CD8-positive, alpha-beta T cell (primary cell): ENCODE measurements at places on chromosomes 6 and 20. TPM values are rescaled to one million over a fixed set of nuclear protein-coding genes. Genes with fewer than 3 reads are reported as not detected.

- no peak for DNase-seq
These were observed 1.9 kb downstream of the CITED2 start for GRCh38 chr6:139372326-139373153.

The COL9A3 gene
- total RNA-seq = not detected

- DNase-seq = no peak
These were observed 549.4 kb upstream of the SYNCRIP start for GRCh38 chr6:86192123-86192522.

GRCh38 chr20:50012282-50013263, 29.8 kb downstream of the SNAI1 start:
- DNase-seq = no peak

The CCM2L gene
- not detected for total RNA-seq

The LY86 gene
- not detected for total RNA-seq

The MAS1 gene
- not detected for total RNA-seq

GRCh38 chr20:49283176-49283702, 5.4 kb upstream of the ZNFX1 start:
- DNase-seq = no peak

- DNase-seq = no peak
These were observed 313.2 kb downstream of the TFAP2A start for GRCh38 chr6:10101551-10102252.

DNA sequence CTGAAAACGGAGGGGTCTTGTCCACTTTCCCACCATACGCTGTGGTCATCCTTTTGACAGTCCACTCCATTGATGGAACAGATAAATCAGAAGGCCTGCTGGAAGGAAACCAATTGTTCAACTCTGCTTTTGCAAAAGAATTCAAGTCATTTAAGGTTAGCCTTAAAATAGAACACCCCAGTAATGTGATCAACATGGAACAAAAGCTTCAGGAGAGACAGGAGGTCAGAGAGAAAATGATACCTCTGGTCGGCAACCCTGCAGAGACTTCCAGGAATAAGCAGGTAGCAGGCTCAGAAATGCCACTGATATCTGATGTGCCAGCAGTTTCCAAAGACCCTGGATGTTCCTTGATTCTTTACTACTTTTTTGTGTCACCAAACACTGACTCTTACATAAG, 39.6 kb upstream of the SHLD1 start:
- DNase-seq = no peak

GRCh38 chr20:6576726-6577125, 190.8 kb upstream of the BMP2 start:
- no peak for DNase-seq

- DNase-seq = no peak
These were observed 72.7 kb downstream of the PRDM1 start for GRCh38 chr6:106158816-106159215.

DNA sequence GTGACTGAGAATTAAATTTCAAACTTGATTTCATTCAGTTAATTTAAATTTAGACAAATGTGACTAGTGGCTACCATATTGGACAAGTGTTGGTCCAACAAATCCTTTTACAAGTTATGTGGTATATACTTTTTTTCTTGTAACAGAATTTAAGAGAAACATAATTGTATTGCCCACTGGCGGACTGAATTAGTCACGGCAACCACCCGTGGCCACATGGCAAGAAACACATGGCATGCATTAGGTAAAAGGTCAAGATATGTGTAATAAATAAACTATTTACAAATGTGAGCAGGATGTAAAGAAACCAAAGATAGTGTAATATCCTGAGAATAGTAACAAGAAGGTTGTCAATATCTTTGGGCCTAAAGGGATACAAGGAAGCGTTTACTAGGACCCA, 91.2 kb downstream of the LCA5 start:
- no peak for DNase-seq

The ZNF334 gene
- total RNA-seq = 0.14 TPM

- DNase-seq = no peak
These were observed 610.5 kb downstream of the TFAP2B start for GRCh38 chr6:51429017-51429712.

The MMP24OS gene
- 67.1 TPM for total RNA-seq

DNA sequence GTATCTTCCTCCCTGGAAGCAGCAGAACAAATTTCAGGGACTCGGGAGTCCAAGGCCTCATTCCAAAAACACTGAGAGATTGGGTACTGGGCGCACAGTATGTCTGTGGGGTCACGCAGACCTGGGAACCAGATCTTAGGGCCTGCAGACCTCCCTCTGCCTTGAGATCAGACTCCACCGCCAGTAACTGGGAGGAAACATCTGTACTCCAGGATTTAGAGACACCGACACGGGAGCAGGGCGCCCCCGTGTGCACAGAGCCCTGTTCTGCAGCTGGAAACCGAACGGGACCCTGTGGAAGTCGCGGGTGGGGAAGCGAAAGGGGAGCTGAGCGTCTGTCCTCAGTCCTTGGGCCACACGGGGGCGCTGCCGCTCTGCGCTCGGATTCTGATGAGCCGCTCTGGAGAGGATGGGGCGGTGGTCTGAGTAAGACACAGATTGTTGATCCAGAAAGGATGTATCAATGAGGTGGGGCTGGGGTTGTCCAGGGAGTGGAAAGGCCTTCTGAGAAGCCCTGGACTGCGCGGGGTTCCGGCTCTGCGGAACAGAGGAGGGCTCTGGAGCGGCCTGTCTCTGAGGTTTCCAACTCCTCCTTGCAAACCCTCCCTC, 35.7 kb upstream of the HLA-E start:
- DNase-seq = peak; percentile 93

- DNase-seq = no peak
These were observed 140.6 kb downstream of the KIF16B start for GRCh38 chr20:16432466-16433292.

DNA sequence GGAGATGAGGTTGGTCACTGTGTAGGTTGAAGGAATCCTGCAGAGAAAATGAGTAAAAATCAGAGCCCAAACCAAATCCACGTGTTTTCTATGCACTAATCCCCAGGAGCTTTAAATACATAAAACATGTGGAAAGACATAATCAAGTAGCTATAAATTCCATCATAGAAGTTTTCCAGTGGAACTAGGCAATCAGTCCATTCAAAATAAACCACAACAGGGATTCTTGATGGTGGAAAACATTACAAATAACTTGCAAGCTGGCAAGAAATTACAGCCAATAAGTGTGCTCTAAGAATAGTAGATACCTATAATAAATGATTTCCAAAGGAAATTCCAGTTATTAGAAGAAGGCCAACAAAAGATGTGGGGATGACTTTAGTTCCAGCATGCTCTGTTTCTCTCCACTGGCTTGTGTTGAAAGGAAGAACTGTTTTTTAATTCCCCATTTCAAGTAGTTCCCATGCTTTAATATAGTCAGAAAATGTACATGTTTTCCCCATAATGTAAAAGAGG, 49.8 kb upstream of the ADGRG6 start:
- no peak for DNase-seq

GRCh38 chr6:85923013-85923430, 280.3 kb upstream of the SYNCRIP start:
- DNase-seq = no peak

The SERPINB6 gene
- total RNA-seq = 41.7 TPM

DNA sequence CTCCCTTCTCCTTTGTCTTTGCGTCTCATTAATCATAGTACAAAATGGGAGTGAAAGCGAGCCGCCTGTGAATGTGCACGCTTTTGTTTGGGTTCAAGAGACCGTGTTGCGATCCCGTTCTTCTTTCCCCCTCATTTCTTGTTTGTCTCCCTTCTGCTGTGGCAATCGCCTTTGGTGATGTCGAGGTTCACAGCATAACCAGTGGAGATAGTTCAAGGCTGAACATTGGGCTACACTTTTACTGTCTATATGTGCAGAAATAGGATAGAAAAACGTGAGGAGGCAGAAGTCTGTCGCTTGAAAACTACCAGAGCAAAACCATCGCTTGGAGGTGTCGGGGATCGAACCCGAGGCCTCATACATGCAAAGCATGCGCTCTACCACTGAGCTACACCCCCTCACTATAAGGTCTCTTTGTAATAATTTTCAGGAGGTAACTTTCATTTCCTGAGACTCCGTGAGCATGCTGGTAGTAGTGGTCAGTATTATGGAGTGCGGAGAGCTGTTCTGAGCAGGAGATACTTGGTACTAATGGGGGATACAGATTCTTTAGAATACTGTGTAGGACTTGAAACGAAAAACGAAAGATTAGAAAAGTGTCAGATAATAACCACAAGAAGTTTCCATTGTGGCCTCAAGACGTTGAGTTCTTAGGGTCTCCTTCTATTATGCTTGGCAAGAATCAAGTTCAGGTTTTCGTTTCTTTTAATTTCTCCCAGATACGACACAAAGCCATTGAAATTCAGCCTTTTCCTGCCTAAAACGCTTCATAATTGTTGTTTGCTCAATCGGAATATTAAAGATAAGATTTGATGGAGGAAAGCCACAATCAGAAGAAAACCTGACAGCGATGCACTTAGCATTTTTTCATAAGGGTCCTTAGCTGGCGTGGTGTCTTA, 106.6 kb downstream of the TRIM27 start:
- DNase-seq = no peak

DNA sequence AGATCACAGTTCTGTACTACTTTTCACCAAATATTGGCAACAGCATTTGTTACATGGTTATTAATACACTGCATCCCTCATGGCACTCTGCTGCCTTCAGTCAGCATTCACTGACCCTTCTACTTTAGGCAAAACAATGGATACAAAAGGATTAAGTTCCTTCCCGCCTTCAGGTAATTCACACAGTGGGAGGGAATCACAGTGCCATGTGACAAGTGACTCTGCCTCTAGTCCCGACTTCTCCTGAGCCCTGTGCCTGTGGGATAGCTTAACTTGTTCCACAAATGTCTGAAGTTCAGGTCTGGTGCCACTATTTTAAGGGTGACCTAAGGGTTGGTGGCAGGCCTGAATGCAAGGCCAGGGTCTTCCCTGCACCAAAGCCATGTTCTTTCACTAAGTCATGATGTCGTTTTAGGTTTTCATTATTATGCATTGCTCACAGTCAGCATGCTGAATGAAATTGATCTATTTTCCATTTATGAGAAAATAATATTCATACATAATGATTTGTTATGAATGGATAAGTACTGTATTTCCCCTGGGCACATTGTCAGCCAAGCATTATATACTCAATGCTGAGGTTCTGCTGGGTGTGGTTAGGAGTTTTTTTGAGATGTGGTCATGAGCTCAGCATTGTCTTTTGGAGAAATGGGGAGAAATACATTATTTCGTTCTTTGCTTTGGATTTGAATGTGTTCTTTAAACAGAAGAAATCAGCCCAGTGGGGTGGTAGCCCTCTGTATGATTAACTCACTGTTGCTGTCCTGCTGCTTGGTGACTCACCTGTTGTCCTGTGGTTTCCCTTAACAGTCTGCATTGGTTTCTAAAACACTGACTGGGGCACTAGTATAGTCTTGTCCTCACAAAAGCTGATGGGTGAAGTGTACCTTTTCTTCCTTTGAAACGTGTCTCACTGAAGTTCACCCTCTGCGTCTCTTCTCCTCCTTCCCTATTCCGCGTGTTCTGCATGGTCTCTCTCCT, 66.4 kb downstream of the AFDN start:
- DNase-seq = no peak

The HUS1B gene
- 4.5 TPM for total RNA-seq

The CYP39A1 gene
- total RNA-seq = not detected

DNA sequence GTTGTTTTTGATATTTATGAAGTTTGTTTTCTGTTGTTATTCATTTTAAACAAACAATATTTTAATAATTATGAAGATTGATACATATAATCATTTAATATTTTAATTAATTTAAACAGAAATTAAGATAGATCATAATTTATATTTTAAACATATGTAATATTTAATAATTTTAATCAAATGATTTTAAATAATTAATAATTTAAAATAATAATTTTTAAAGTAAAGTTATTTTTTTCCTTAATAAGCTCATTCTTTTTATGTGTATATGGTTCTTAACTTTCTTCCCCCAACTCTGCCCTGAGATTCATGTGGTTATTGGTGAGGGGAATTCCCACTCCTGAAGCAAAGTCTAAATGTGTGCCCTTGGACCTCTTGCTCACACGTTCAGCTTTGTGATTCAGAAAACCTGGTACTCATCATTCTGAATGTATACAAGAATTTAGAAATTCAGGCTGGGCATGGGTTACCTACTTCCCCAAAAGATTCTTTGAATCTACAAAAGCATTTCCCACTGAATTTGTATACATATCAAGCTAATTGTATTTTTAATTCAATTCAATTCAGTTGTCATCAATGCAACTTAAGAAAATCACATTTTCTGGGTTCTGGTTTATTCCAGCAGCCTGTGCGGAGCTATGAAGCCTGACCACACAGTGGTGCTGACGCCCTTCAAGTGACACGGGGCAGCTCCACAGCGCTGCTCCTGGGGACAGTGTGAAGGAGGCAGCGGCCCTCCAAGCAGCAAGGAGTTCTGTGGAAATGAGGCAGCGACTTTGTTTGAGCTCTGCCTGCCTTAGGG, 168.9 kb upstream of the UST start:
- DNase-seq = no peak

DNA sequence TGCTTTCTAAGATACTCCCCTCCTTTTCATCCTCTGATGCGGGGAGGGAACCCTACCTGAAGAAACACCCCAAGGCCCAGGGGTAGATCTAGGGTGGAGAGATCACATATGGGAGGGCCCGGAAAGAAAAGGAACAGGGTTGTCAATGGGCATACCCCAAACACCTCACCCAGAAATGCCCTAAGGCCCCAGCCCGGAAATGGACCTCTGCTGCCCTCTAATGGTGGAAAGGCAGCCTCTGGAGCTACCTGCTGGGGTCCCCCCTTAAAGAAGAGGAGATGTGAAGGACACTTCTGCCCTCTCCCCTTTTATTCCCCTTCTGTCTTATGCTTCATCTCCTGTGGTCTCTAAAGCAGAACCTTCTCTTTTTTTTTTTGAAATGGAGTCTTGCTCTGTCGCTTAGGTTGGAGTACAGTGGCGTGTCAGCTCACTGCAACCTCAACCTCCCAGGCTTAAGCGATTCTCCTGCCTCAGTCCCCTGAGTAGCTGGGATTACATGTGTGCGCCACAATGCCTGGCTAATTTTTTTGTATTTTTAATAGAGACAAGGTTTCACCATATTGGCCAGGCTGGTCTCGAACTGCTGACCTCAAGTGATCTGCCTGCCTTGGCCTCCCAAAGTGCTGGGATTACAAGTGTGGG, 458 bp upstream of the ARMC12 start:
- DNase-seq = peak; percentile 69

GRCh38 chr20:25020901-25021301, 28.4 kb upstream of the APMAP start:
- no peak for DNase-seq

GRCh38 chr6:1735239-1735803, 125.6 kb downstream of the FOXC1 start:
- no peak for DNase-seq

- no peak for DNase-seq
These were observed 72.3 kb upstream of the CENPW start for GRCh38 chr6:126267626-126268025.

The HSPA12B gene
- not detected for total RNA-seq

DNA sequence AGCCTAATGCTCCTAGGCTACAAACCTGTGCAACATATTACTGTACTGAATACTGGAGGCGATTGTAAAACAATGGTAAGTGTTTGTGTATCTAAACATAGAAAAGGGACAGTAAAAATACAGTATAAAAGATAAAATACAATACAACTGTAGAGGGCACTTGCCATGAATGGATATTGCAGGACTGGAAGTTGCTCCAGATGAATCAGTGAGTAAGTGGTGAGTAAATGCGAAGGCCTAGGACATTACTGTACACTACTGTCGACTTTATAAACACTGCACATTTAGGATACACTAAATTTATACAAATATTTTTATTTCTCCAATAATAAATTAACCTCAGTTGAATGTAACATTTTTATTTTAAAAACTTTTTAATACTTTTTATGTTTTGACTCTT, 485.0 kb downstream of the MMUT start:
- DNase-seq = no peak

The SAMD10 gene
- total RNA-seq = 7.3 TPM
